Stimulated activated CD4-positive, alpha-beta T cell treated with anti-CD3 and anti-CD28 coated beads, Interleukin-12 subunit alpha, Interleukin-12 subunit beta, amount 100 ng/mL, for 4 hours (primary cell): ENCODE measurements at places on chromosomes 4 and X.

DNA sequence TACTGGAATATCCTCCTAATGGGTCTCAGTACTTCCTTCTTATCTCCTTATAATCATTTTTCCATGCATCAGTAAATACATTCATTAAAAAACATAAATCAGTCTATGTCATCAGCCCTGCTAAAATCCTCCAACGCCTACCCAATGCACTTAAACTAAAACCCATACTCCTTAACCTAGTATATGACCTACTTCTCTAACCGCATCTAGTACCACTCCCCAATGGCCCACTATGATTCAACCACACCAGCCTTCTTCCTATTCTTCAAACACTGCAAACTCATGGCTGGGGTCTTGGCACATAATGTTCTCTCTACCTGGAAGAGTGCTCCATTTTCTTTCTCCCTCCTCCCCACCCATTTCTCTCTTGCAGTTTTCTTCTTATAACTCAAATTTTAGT lies 18.7 kb downstream of the TEC start:
- no peak for DNase-seq

GRCh38 chrX:154797006-154797405 lies 8.3 kb downstream of the MPP1 start:
- DNase-seq = no peak

DNA sequence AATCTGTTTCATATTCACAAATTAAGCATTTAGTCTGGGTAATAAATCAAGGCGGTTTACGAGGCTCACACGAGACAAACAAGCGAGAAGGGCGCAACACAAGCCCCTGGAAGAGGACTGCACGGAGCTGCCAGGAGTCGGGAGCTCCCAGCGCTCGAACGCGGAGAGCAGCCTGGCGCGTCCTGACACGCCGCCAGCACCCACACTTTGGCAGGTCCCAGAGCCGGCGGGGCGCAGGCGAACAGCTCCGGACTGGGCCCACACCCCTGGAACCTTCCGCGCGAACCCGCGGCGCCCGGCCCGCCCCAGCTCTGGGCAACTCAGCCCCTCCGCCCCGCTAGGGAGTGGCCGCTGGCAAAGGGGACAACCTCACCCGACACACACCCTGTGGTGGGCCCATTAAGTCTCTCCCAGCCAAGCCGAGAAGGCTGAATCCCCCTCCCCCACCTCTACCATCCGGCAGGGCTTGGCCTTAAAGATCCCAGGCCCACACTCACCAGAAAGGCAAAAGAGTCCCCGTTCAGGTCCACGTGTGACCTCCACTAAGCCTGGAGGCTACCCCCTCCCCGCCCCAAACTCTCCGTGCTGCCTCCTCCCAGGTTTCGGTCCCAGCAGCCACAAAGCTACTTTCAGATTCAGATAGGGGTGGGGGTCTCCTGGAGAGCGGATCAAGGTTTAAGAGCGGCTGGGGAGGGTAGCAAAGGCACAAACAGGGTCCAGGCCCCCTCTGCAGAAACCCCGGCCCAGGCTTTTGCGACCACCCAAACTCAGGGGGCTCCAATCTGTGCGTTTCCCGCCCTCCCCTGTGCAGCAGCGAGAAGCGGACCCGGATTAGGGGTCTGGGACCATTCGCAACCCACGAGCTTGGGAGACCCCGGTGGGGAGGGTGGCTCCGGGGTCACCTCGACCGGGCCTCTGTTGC lies 47.5 kb upstream of the BCOR start:
- no peak for DNase-seq

GRCh38 chrX:110381216-110381615 lies 22.6 kb downstream of the RTL9 start:
- no peak for DNase-seq
